ENCODE measurements at places on chromosomes 12 and 14.

DNA sequence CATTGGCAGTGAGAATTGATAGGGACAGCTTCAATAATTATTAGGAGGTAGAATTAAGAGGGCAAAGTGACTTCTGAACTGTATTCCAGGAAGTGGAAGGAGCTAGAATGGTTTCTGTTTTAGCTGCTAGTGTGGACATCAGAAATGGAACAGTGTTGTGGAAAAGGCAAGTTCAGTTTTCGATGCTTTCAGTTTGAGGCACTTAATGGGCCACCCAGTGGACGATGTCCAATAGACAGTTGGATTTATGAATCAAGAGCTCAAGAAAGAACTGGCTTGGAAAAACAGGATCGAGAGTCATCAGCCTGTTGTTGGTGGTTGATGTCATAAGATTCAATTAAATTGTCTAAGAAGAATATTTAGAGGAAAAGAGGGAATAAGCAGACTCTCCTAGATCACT, 136.3 kb downstream of the DYRK2 start:
- DNase-seq = no peak

GRCh38 chr12:25083211-25083610, 111.7 kb downstream of the DNAI7 start:
- no peak for DNase-seq

DNA sequence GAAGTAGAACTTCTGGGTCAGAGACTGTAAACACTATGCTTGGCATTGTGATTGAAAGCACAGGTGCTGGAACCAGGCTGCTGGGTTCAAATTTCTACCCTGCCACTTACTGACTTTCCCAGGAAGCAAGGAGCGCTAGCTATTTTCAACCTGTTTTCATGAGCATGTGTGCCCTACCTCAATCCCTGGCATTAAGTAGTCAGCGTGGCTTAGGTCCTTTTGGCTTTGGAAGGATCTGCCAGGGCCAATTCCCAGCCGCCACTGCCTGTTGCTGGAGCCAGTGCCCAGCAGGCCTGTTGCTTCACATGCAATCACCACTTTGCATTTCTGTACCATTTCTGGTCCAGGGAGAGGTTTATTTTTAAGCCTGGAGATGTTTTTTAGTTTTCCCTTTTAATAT, 196.3 kb downstream of the TRHDE start:
- DNase-seq = no peak

DNA sequence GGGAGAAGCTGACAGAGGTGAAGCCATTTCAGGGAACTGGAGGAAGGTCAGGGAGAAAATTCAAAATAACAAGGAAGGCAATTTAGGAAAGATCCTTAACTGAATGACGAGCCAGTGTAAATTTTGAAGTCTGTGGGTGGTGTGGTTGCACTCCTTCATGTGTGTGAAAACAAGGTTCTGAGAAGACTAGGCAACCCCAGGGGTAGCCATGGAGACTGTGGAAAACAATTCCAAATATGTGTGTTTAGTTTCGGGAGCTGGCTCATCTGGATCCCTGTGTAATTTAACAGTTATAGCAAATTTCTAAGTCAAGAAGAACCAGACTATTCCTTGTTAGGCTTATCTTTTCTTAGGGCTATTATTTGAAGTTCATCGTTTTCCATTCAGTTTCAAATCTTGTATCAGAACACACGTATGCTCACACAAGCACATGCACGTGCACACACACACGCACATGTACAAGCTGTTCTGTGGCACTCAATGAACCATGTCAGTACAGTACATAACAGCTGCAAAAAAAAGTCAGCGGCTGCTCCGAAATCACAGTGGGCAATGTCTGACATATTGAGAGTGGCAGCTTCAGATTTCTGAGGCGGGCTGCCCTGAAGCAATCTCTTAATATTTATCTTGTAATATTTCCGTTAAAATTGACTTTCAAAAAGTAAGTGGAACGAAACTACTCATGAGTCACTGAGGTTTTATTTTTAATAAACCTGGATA, 411.2 kb downstream of the AEBP2 start:
- DNase-seq = no peak

- no peak for DNase-seq
These were observed 229.4 kb downstream of the CHST11 start for GRCh38 chr12:104686196-104686595.

GRCh38 chr12:92509156-92509738, 193.5 kb upstream of the PLEKHG7 start:
- DNase-seq = no peak

DNA sequence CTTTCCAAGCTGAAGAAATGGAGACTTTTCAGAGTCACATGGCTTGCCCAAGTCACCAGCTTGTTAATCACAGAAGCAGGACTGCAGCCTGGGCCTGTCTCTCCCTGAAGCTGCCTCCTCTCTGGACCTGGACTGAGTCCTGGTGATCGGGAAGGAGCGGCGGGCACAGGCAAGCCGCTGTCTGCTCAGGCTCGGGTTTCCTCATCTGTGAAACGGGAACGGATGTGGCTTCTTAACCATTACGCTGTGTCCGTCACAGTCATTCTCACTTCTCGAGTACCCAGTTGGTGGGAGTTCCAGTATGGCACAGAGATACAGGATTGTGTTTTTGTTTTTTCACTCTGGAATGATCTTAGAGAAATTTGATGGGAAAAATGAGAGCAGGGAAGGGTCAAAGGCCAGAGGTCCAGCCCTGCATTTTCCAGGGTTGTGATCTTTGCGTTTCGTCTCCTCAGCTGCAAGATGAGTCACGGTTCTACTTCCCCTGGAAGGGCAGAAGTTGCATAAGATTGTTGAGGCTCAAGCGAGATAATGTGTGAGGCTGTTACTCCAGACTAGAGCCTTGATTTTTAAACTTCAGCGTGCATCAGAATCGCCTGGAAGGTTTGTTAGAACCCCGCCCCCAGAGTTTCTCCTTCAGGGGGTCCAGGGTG, 7.6 kb upstream of the LRTM2 start:
- no peak for DNase-seq

DNA sequence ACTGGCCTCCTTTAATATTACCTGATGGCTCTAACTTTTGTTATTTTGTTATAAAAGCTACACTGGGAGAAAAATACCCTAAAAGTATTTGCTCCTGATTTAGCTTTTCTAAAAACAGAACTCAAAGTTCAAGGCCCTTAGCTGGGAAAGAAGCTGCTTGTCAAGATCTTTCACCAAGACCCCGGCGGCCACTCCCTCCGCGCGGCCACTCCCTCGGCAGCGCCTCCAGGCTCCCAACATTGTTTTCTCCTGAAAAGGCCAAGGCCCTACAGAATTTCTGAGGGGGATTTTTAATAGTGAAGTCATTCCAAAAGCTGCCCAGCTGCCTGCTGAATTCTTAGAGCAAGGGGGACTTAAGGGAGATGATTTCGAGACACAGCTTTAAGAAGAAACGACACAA, 96.4 kb downstream of the NTN4 start:
- no peak for DNase-seq

GRCh38 chr12:132783917-132784531, 22.4 kb upstream of the ANKLE2 start:
- no peak for DNase-seq

- DNase-seq = no peak
These were observed 8.5 kb upstream of the LTBP2 start for GRCh38 chr14:74620497-74620921.

DNA sequence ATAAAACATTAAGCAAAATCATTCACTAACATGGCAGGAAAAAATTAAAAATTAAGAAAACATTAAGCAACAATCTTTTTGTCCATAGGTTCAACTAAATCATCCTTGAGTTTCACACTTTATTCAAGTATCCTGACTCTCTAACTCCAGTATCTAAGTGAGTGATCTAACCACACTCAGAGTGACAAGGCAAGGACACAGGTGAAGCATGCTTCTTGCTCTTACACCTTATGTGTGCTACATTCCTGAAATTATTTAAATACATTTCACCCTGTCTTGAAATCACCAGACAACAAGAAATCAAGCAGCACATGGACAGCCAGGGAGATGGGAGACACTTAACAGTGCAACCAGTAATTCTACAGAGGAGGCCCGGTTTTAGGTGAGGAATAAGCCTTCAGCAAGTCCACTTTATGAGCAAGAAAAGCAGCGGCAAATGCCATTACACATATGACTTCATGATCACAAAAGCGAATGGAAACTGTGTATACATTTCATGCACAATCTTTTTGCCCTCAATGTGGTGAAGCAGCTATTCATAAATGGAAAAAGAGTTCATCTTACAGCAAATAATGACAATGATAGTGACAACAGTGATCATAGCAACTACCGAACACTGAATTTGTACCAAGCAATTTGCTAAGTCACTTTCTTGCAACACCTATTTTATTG, 37.4 kb downstream of the PHLDA1 start:
- no peak for DNase-seq

GRCh38 chr14:102776761-102777710, at the start of gene TRAF3:
Gene TRAF3, plus strand, starts transcription at chr14:102777449. Its CDS starts 92,753 bp downstream, at chr14:102870202.
- peak; percentile 86 for DNase-seq

DNA sequence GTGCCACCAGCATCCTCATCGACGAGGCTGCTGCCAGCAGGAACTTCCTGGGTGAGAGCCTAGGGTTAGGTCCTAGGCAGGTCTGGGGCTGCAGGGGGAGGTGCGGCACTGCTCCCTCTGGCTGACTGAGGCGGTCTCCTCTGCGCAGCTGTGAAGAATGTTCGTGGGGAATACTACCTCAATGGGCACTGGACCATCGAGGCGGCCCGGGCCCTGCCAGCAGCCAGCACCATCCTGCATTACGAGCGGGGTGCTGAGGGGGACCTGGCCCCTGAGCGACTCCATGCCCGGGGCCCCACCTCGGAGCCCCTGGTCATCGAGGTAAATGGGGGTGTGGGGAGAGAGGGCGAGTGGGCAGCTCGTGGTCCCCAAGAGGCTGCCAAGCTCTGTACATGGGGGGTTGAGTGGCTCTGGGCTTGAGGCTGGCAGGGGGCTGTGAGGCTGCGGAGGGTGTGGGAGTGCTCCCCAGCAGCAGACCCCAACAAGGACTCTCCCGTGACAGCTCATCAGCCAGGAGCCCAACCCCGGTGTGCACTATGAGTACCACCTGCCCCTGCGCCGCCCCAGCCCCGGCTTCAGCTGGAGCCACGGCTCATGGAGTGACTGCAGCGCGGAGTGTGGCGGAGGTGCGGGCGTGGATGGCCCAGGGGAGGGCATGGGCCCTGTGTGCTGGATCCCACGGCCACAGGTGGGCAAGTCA, 14.4 kb downstream of the PAPLN start:
- DNase-seq = no peak

DNA sequence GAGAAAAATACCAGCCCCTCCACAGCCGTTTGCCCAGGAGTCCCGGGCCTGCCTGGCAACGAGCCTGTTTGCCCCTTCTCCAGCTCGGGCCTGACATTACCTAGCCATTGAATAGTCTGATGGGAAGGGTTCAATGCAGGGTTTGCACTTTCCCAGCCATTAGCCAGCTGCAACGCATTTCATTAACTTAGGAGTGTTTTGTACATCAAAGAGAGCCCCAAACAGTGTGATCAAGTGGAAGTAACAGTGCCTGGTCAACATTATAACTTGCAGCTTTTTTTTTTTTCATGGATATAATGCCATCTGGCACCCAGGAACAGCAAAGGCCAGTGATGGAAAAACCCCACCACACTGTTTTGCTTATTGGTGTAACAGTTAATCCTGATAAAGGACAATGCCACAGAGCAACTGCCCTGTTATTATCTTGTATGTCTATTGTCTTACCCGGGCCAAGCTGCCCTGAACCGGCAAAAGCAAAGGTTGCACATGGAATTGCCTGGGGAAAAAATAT, 38.0 kb downstream of the BTG1 start:
- DNase-seq = no peak

DNA sequence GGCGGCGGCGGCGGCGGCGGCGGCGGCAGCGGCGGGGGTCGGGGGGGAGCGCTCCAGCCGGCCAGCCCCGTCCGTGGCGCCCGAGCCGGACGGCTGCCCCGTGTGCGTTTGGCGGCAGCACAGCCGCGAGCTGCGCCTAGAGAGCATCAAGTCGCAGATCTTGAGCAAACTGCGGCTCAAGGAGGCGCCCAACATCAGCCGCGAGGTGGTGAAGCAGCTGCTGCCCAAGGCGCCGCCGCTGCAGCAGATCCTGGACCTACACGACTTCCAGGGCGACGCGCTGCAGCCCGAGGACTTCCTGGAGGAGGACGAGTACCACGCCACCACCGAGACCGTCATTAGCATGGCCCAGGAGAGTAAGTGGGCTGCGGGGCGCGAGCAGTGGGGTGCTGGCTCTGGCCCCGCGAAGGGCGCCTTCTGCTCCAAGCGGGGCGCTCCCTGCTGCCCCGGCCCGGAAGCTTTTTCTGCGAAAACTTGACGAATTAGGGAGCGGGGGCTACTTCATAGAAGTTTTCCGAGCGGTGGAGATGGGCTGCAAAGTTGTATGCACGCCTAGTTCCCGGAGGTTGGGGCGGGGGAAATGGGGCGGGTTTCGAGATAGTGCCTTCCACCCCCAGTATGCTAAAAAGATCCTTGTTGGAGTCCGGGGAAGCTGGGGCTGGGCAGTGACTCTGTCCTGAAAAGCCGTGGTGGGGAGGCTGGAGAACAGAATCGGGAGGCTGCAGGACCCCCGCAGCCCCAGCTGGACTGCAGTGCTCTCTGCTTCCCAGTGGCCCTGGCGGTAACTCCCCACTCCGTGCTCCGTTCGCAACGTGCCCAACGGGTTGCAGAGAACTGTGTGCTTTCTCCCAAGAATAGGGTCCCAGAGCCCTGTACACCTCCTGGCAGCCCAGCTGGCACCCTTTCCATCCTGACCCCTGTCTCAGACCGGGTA, 751 bp downstream of the GDF11 start:
- DNase-seq = no peak

GRCh38 chr12:124610021-124610612, 42.7 kb upstream of the NCOR2 start:
- no peak for DNase-seq

GRCh38 chr14:63709589-63709988, 18.3 kb downstream of the SGPP1 start:
- DNase-seq = no peak

GRCh38 chr12:112841906-112842305, 50.4 kb downstream of the RPH3A start:
- no peak for DNase-seq

DNA sequence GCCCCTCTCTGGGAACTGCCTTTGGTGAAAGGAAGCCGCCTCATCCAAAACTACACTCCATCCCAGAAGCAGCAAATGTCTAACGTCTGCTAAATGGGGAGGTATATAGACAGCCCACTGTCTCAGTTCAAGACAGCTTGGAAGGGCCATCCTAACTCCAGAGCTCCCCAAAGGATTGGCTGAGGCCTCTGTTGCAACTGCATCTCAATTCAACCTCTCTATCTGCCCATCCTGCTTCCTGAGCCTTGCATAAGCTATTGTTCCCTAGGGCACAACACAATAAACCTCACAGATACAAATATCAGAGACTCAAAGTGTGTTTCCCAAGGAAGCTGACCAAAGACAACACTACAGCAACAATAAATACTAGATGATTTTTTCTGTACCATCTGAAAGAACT, 495.2 kb upstream of the SOX5 start:
- DNase-seq = no peak

GRCh38 chr12:108337235-108338223, 1.6 kb downstream of the CMKLR1 start:
- no peak for DNase-seq

DNA sequence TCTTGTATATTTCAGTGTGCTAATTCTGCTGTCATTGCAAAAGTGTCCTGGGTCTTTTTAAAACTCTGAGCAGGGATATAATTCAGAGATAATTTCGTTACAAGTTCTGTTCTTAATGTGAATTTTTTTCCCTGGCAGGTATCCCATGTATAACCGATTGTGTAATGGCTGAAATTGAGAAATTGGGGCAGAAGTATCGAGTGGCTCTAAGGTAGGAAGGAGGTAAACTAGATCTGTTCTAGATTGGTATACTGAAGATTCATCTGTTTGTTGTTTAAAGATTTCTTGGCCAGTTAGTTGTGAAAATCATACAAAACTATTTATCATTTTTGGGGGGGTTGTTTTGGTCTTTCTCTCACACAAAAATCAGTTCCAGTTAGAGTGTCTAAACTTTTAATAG, 10.2 kb downstream of the FCF1 start:
- DNase-seq = no peak
